NCI-H460 (cell line): ENCODE measurements at places on chromosomes 7 and 10.
A peak's percentile ranks its signal among the peaks of the same experiment; 100 is the strongest.

DNA sequence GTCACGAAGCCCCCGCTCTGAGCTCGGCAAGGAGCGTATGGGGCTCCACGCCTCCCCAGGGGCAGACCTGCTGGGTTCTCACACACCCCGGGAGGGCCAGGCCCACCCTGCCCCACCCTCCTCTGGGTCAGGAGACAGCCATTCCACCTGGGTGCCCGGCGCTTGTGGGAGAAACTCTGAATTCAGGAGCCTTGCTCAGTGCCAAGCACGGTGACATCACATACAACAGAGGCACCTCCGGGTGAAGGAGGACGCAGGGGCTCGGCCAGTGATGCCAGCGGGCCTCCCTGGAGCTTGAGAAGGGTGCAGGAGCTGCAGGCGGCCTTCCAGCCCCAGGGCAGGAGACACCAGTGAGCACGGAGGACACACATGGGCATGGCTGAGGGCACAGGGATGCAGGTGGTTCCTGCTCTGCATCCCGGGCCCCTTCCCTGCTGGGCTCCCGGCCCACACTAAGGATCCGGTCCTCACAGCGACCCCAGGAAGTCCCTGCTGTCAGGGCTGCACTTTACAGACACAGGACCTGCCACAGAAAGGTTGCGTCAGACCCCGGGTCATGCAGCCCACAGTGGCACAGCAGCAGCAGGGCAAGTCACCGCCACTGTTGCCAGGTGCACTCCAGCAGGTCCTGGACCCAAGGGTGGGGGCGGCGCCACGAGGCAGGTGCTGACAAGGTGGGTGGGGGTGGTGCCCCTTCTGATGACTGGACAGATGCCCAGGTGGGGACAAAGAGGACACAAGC, 108.0 kb downstream of the MAD1L1 start:
- no peak for DNase-seq

DNA sequence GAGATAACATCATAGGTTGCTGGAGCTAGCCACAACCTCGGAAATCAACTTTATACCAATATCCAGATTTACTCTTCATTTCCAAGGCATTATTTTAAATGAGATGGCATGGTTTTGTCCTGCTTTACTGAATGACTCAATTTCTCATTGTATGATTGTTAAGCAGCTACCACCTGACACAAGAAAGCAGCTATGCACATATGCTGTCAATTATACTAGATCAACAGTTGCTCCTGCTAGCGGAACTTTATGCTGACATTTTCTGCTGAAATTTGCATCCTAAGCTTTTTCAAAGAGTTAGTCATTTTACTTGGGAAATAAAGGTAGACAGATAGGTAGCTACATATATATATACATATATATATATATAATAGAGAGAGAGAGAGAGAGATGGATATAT, 8.9 kb upstream of the CH25H start:
- DNase-seq = no peak

DNA sequence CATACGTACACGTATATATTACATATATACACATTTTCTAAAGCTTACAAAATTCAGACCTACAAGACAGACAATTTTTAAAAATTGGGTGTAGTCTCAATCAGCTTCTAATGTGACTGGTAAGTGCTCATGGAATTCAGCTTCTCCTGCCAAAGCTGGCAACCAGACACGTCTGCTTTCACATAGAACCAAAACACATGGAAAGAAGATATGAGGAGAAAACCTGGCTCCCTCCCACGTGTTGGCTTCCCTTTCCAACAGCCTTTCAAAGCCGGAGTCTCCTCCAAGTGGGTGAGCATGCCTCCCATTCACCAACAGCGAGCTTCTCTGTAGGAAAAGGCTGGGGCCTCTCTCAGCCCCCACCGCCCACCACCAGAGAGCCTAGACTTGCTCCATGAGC, 33.4 kb downstream of the CDCA7L start:
- no peak for DNase-seq

DNA sequence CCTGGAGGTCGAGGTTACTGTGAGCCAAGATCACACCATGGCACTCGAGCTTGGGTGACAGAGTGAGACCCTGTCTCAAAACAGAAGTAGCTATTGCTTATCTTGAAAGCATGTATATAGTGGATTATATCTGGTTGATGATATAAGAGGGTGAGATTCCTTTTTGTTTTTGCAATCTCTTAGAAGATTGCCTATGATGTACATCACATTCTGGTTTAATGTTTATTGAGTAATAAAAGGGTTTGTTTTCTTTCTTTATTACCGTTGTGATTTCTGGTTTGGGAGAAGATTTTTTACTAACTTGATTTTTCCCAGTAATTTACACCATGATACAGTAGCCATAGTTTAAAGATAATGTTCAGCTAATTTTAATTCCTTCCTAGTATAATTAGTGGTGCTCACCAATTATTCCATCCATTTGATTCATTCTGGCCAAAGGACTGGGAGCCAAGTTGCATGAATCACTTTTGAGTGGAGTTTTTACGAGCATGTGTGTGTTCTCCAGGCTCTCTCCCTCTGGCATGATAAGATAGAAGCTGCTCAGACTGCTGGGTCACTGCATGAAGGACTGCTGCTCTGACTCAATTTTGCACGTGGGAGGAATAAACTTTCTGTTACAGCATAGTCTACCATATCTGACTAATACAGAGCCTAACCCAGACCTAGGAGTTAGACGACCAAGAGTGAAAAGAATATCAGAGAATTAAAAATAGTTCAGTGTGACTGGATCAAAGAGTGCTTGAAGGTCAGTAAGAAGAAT, 13.5 kb upstream of the TSPAN13 start:
- DNase-seq = peak; percentile 79

GRCh38 chr10:75074711-75075445, 36.6 kb upstream of the SAMD8 start:
- DNase-seq = no peak

DNA sequence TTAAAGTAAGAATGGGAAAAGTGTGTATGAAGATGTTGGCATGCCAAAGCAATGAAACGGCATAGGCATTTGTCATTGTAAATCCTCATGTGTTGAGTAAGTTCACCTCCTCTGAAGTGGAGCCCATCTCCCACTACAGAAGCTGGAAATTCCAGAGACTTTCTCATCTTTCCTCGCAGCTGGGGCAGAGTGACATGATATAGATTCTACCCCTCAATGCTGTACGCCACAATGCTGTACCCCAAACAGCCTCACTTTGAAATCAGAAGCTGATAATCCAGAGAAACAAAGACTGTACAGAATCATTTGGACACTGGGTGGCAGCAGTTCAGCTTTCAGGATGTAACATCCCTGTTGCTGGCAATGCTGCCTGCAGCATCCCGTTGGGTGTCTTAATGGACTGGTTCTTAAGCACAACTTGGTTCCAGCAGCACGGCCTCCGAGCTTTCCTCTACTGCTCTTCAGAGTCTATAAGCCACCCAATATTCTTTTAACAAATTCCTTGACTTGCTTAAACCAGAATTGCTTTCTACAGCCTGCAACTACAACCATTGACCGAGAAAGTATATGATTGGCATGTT, 18.8 kb downstream of the ZC3HAV1L start:
- peak; percentile 68 for DNase-seq

- DNase-seq = no peak
Measured at GRCh38 chr10:662223-662605, 27.3 kb downstream of the DIP2C start.

- no peak for DNase-seq
Measured at GRCh38 chr10:128059982-128060293, 66.3 kb downstream of the MKI67 start.

DNA sequence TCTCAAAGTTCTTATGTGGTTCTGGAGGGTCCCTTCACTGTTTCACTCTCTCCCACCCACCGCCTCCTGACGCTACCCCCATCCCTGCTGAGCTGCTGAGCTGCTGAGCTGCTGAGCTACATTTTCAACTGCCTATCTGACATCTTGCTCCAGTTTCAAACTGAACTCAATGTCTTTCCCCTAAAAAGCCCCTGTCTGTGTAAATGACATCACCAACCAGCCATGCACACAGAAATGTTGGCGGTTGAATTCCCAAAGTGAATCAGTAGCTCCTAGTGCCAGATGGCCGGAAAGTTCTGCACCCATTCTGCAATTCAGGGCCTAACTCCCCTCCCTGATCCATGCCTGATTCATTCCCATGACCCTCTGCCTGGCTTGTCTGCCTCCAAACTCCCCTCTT, 71.2 kb downstream of the WNT2 start:
- DNase-seq = no peak

- no peak for DNase-seq
Measured at GRCh38 chr7:115980159-115980558, 50.4 kb downstream of the TFEC start.

- DNase-seq = no peak
Measured at GRCh38 chr10:11178606-11179515, 161.2 kb downstream of the CELF2 start.

DNA sequence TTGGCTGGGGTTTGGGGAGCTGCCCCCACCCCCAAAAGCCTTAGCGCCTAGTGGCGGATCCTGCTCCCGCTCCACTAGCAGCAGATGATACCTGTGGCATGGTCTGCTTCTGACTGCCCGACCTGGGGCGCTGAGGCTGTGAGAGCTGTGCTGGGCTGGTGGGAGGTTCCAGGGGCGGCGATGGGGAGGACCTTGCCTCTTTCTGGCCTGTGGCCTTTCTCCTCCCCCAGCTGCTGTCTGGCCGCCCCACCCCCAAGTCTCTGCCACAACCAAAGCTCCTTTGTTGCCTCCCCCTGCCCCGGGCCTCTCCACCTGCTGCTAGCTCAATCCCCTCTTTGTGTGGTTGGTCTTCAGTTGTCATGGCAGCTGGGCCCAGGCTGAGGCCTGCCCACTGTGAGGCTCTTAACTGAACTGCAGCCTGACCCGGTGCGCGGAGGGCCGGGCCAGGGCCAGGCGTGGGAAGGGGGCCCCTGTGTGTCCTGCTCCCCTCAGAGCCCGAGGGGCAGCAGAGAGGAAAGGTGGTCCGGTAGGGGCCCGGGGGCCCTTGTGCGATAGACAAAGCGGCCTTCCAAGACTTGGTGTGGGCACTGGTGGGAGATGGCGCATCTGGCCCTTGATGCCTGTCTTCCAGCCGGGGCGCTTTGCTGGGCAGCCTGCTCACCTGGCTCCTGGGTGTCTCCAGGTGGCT, 4.7 kb downstream of the ZNF775 start:
- DNase-seq = no peak

- no peak for DNase-seq
Measured at GRCh38 chr7:33813331-33813730, 92.0 kb upstream of the BMPER start.

- no peak for DNase-seq
Measured at GRCh38 chr7:138554674-138555073, 94.6 kb downstream of the TRIM24 start.

GRCh38 chr10:68271196-68271882, 39.4 kb upstream of the ATOH7 start:
- DNase-seq = no peak

DNA sequence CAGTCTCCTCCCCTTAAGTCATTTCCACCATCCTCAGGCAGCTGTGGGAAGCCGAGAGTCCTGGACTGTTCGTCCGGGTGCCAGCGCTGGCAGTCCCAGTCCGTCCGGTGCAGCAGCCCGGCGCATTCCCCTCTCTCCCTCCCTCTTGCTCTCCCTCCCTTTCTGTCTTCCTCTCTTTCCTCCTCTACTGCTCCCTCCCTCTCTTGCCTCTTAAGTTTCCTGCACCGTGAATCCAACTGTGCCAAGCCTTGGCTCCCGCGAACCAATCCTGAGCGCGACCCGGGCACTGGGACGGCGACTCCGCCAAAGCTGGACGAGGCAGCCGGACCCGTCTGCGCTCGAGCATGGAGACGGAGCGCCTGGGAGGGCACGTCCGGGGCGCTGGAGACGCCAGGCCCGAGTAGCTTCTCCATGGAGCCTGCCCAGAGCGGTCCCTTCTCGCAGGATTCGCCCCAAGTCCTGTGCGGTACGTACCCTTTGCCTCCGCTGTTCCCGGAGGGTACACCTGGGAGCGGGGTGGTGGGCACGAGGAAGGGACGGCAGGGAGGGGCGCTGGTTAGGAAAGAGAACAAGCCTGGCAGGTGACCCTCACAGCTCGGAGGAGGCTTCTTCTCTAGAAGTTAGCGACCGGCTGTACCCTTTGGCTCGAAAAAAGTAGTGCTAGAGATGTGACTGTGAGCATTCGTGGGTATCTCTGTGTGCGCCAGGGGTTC, 1.0 kb downstream of the NXPH1 start:
- no peak for DNase-seq

- no peak for DNase-seq
Measured at GRCh38 chr10:52452600-52453493, 138.8 kb downstream of the DKK1 start.

GRCh38 chr10:74300666-74301065, 149.6 kb downstream of the ADK start:
- DNase-seq = no peak

DNA sequence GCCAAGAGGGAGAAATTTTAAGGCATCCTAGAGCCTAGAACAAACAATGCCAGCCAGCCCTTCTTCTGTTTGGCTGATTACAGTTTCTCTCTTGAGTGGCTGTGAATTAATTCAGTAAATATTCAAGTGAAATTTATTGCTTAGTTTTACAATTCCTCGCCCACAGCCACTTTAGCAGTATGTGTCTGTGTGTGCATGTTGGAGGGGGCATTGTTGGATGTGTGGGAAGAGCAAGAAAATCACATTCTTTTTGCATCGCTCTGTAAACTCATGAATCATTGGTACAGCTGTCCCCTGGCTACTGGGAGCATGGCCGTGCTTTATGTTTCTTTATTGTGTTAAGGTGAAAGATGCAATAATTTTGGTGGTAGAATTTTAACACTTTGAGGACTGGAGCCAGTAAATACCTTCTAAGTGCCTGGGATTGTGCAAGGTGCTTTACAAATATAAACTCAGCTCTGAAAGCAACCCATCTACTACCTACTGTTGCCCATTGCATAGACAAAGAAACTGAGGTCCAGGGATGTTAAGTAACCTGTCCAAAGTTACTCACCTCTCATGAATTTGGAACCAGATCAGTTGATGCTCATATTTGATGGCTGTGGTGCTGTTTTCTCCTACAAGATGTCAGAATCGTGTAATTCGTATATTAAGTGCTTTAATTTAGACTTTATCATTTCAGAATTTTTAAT, 89.9 kb upstream of the BTBD16 start:
- no peak for DNase-seq

- peak; percentile 19 for DNase-seq
Measured at GRCh38 chr7:85104432-85105205, 82.2 kb downstream of the SEMA3D start.

GRCh38 chr7:157009170-157009777, 1.2 kb downstream of the MNX1 start:
- DNase-seq = no peak

DNA sequence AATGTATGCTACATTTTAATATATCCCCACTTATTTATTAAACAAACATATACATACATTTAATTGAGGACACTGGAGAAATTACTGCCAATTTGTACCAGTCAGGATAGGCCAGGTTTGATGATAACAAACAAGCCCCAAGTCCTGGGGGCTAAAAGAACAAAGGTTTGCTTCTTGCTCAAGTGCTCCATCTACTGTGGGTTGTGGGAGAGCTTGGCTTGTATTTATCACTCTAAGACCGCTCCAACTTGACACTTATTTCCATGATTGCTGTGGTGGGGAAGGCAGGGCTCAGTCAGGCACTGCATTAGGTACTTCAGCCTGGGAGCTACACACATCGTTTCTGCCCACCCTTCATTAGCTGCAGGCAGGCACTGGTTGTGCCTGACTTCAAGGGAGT, 136.6 kb upstream of the ZNF32 start:
- DNase-seq = no peak
